ENCODE measurements at places on chromosomes 4 and X. TPM values are rescaled to one million over a fixed set of nuclear protein-coding genes. Genes with fewer than 3 reads are reported as not detected.

Gene TMEM271
- not detected for total RNA-seq

Gene AMTN
- not detected for total RNA-seq

Gene GLRB
- total RNA-seq, result 15.0 TPM

Gene SLC10A7
- total RNA-seq, result 22.4 TPM

Gene NDUFB11
- 33.5 TPM for total RNA-seq

Gene CACNA1F
- total RNA-seq, result not detected

Gene ZNF157
- 0.09 TPM for total RNA-seq

Gene CLIC2
- total RNA-seq, result 0.59 TPM

Gene TMSB4X
- total RNA-seq, result 4,122 TPM

Gene SHROOM3
- total RNA-seq, result 5.3 TPM

Measured in smooth muscle cell of the umbilical artery (primary cell).